ENCODE measurements at places on chromosomes 16 and 17. TPM values are rescaled to one million over a fixed set of nuclear protein-coding genes. Genes with fewer than 3 reads are reported as not detected.

Gene TPSG1
- total RNA-seq, result 0.52 TPM

Gene ACTG1
- total RNA-seq, result 1,410 TPM

Gene NPEPPS
- 125 TPM for total RNA-seq

Gene GGT6
- total RNA-seq, result not detected

Gene RGS9
- 5.3 TPM for total RNA-seq

Gene TEKT1
- not detected for total RNA-seq

- no peak for DNase-seq
These were observed 121.9 kb downstream of the FOXL1 start for GRCh38 chr16:86700046-86700945.

DNA sequence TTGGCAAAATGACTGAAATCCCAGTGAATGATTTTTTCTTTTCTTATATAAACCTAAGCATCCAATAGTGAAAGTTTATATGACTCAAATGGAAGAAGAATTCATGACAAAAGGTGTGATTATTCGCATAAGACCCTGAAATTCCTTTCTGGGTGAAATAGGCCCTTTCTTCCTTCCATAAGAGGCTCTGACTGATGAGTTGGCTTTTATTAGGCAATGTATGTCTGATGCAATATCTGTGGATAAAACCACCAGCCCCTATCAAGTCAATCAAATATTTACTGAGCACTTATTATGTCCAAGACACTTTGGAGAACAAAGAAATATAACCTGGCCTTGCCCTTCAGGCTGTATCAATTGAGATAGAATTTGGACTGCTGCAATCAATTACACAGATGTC lies 316.6 kb downstream of the CDH13 start:
- no peak for DNase-seq

DNA sequence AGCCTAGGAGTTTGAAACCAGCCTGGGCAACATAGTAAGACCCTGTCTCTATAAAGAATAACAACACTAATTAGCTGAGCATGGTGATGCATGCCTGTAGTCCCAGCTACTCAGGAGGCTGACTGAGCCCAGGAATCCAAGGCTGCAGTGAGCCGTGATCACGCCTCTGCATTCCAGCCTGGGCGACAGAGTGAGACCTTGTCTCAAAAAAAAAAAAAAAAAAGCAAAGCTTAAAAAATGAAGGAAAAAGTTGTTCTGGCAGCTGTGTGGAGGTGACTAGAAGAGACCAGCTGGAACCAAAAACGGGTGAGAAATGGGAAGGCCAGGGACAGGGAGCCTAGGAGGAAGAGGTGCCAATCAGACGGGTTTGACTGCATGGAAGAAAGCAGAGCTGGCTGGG lies 4.2 kb downstream of the BCL7C start:
- no peak for DNase-seq

- DNase-seq, result no peak
These were observed 20.2 kb downstream of the LYRM1 start for GRCh38 chr16:20920799-20921198.

GRCh38 chr16:56520251-56520577 lies 390 bp upstream of the BBS2 start:
- no peak for DNase-seq

DNA sequence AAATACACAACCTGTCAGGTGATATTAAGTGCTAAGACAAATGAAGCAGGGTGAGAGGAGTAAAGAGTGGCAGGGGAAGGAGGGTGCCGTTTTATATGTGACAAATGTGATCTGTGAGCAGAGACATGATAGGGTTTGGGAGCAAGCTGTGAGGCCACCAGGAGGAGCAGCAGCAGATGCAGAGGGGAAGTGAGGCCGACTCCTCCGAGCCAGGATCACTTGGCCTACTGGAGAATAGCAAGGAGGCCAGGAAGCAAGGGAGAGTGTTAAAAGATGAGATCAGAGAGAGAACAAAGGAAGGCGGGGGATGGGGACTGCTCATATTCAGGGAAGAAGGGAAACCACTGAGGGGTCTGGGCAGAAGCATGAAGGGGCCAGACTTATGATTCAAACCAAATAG lies 129.4 kb downstream of the TANGO6 start:
- DNase-seq, result no peak

DNA sequence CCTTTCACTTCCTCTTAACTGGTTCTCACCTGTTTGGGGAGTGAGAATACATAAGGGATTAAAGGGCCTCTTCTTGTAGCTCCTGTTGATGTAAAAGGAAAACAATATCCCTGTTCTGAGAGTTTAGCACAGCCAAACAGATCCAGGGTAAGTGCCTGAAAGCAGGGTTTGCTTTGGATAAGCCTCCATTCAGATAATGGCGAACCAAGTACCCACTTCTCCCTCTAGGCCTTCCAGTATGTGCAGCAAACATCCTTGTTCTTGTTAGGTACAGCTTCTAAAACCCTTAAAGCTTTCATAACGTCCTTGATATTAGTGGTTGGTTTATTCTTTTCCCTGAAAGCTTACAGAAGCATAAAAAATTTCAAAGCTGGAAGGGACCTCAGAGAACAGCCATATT lies 130.6 kb upstream of the DNAH9 start:
- DNase-seq, result no peak

GRCh38 chr17:63185420-63185819 lies 219.4 kb downstream of the TANC2 start:
- DNase-seq, result no peak

GRCh38 chr17:27109346-27109745 lies 184.6 kb upstream of the WSB1 start:
- DNase-seq, result no peak

- peak; percentile 26 for DNase-seq
These were observed 19.1 kb upstream of the DOC2B start for GRCh38 chr17:200586-200985.

GRCh38 chr17:42438600-42439567 lies 15.8 kb upstream of the CAVIN1 start:
- DNase-seq, result no peak

- DNase-seq, result no peak
These were observed 436.7 kb downstream of the MAF start for GRCh38 chr16:79163691-79164387.

Measured in posterior vena cava (tissue), 2 donors.